Activated T-cell treated with anti-CD3 and anti-CD28 coated beads for 4 hours (primary cell): ENCODE measurements at places on chromosomes 5 and 9.

DNA sequence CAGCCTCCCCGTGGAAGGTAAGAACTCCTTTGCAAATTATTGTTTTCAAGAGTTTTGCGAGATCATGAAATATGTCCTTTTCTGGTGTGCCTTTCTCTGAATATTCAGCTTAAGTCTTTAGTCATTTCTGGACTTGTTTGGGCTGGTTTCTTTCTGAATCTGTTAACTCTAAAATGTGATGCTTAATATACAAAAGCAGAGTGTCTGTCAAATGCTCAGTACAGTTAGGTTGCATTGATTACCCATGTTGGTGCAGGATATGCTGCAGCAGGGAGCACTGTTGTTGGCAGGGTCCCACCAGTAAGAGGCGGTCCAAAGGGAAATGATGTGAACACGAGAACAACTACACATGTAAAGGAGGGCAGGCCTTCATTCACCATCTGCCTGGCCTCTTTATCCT lies 47.7 kb downstream of the SPTAN1 start:
- no peak for DNase-seq

DNA sequence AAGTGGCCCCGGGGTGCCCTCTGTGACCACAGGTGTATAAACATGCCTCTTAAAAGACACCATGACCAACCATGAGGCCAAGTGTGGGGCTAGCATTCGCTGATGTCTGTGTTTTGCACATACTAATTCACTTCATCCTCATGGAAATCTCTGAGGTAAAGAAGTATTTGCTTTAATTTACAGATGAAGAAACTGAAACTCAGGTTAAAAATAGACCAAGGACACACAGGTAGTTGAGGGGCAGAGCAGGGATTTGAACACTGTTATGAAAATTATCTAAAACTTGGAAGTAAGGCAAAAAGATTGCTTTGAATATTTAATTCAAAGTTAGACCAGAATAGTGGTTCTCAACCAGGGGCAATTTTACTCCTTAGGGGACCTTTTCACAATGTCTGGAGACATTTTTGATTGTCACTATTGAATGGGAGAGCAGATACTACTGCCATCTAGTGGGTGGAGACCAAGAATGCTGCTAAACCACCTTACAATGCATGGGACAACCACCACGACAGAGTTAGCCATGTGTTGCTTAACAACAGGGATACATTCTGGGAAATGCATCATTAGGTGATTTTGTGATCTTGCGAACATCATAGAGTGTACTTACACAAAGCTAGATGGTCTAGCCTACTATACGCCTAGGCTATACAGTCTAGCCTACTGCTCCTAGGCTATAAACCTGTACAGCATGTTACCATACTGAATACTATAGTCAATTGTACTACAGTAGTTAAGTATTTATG lies 8.0 kb upstream of the FXN start:
- DNase-seq = no peak

DNA sequence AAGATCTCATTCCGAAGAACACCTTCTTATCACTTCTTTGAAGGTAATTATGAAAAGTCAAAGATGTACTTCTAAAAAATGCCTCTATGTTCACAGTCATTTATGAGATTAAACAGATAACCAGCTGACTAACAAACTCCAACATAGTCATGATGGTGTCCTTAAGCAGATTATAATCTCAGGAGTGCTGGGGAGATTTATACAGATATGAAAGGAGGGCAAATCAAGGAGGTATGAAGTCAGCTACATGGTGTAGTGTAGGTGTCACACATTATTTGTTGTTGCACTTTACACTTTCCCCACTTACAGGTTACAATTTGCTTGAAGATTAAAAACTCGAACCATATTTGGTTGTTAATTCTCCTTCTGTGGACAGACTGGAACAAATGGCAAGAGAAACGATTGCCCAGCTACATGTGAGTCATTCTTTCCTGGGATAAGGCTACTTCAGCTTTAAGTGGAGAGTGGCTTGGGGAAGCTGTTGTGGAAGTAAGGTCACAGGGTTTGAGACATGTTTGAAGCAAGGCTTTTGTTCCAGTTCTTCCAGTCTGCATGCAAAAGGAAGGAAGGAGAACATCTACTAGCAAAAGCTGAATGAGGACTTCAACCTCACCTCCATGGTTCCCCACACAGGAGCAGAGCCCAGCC lies 320.1 kb downstream of the ADGRV1 start:
- no peak for DNase-seq

GRCh38 chr9:123938401-123938800 lies 8.5 kb upstream of the DENND1A start:
- DNase-seq = no peak

DNA sequence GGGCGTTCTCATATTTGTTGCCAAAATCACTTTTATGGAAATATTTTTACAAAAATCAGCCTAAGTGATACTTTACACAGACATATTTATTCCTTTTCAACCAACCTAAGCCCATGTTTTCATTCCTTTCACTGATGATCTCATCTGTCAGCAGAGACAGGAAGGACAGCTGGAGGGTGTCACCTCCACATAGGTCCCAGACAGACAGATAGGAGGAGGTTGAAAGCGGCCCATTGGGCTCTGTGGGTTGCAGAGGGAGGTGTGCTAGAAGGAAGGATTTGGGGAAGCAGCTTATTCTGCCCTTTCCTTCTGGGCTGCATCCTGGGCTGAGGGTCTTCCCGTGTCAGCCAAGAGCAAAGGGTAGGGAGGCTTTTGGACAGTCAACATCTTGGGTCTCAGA lies 26.0 kb upstream of the SEMA4D start:
- peak; percentile 23 for DNase-seq

DNA sequence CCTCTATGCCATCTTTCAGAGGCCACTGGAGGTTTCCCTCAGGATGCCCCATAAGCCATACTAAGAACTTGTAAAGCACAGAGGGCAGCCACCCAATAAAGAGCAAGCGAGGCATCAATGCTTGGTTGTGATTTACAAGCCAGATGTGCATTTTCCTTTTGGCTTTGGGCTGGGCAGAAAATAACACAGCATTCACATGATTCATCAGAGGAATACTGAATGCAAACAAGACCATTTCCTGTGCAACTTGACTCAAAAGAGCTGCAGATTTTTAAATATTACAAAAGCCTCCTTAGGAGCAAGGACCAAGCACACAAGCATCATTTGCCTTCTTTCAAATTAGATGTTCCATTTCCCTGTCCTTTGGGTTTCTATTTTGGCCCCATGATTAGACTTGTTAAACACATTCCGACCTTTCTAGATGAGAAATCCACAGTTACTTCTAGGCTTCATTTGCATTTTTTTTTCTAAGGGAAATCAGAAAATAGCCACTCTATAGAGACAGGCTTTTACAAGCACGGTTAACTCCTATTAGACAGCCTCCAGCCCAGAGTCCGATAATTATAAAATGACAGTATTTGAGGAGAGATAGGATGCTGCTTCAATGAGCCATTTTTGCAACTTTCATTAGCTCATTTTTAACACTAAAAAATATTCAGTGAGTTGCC lies 207.8 kb downstream of the SEMA5A start:
- DNase-seq = no peak

DNA sequence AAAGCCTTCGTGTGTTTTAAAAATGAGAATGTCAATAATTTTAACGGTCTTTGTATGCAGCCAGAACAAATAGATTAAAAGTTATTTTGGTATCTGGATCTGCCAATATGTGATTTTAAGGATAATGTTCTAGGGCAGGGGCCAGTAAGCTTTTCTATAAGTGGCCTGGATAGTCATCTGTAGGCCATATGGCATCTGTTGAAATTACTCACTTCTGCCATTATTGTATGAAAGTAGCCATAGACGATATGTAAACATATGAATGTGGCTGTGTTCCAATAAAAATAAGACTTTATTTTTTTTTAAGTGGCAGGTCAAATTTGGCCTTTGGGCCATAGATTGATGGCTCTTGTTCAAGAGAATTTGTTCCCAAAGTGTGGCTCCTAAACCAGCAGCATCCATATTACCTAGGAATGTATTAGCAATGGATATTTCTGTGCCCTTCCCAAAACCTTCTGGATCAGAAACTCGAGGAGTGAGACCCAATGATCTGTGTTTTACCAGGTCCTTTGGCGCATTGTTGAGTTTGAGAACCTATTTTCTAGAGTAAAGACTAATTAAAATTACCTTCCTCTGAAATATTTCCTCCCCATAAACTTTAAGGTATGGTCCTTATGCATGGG lies 55.9 kb downstream of the C6 start:
- no peak for DNase-seq

DNA sequence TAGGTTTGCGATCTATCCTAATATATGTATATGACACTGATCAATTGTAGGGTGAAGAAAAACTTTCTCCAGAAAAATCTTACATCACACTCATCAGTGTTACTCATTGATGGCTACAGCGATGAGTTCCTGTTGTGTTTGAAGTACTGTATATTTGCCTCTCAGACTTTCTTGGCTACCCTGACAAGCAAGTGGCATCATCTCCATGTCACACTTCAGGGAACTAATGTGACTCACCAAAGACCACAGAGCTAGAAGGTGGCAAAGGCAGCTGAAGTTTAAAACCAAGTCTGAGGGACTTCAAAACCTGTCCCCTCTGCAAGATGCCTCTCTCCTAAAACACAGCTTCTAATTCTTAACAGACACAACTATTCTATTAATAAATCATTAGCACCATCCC lies 451.4 kb downstream of the CTNND2 start:
- no peak for DNase-seq

DNA sequence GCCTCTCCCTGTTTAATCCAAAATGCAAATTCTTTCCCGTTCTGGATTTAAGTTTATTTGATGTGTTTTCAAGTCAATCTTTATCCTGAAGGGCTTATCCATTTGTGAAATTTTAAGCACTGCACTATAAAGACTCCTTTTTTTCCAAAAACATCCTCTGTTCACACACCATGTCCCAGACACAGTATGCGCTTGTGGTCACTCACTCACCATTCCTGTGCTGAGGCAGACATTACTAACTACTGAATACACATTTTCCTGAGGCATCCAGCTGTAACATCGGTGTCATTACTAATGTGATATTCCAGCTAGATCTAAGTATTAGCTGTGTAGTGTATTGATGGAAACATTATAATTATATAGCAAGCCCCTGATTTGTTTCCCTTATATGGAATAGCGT lies 298.4 kb downstream of the KCTD16 start:
- no peak for DNase-seq

DNA sequence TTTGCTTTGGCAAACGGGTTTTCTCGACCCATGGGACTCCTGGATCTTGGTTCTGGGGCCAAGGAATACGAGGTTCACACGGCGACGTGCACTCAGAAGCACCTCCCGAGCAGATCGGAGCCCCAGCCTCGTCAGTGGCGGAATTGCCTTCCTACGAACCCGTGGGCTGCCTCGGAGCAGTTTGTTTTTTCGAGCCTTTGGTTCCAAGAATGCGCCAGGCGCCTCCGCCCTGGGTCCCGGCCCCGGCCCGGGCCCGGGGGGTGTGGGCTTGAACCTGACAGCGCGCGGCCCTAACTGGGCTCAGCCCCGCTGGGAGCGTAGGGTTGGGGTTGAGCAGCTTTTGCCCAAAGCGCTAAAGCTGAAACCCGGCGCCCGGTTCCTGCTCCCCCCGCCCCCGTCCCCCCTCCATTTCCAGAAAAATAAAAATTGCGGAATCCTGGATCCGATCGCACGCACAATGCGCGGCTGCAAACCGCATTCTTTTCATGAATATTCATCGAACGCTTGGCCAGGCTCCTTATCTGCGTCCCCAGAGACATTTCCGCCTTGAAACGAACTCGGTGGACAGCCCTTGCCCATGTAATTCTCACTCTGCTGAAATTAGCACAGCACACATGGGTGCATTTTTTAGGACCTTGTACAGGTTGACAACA lies 1.0 kb downstream of the BASP1 start:
- no peak for DNase-seq

DNA sequence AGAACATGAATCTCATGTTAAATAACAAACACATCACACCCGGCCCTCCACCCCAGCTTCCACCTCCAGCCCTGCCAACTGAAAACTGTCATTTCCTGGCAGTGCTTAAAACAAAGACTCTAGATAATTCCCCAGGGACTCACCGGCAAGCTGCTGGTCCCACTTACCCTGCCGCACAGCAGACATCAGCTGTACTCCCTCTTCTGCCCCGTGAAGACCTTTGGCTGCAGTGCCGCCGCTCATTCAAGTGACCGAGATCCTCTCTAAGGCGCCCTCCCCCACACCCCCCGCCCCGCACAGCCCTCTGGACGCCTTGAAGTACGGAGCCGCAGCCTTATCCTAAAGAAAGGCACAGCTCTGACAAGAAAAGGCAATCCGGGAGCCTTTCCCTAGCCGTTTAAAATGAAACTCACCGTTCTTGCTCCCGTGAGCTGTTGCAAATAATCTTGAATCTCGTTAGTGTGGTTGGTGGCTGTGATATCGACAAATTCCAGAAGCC lies 434 bp downstream of the GLRX start:
- DNase-seq = no peak

GRCh38 chr5:62017092-62017491 lies 288.9 kb upstream of the KIF2A start:
- no peak for DNase-seq
